Ureter (tissue), 1 donor: ENCODE measurements at places on chromosomes 3 and 15. TPM values are rescaled to one million over a fixed set of nuclear protein-coding genes. Genes with fewer than 3 reads are reported as not detected.

PEX5L gene
- total RNA-seq: 0.08 TPM

IL17RB gene
- total RNA-seq: 0.65 TPM

CFAP91 gene
- 5.8 TPM for total RNA-seq

RLBP1 gene
- total RNA-seq: not detected

CCR3 gene
- not detected for total RNA-seq

GUCA1C gene
- total RNA-seq: not detected

CRABP1 gene
- total RNA-seq: not detected

FEZF2 gene
- total RNA-seq: not detected

ARPIN gene
- 30.0 TPM for total RNA-seq

ZKSCAN7 gene
- total RNA-seq: 10.8 TPM

DNA sequence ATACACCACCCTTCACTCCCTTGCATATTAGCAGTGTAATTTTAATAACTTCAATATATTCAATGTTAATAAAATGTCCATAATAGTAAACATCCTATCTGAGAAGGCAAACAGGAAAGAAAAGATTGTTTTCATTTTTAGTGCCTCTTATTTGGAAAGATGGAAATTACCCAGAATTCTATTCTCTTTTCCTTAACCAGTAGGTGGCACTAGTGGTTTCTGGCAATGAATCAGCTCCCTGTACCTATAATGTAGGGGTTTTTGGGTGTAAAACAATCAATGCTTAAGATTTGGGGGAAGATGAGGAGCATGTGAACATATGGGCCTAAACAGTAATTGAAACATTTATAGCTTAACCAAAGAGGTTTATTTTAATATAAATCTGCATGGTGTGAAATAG, 5.7 kb upstream of the SEMA6D start:
- DNase-seq: no peak

DNA sequence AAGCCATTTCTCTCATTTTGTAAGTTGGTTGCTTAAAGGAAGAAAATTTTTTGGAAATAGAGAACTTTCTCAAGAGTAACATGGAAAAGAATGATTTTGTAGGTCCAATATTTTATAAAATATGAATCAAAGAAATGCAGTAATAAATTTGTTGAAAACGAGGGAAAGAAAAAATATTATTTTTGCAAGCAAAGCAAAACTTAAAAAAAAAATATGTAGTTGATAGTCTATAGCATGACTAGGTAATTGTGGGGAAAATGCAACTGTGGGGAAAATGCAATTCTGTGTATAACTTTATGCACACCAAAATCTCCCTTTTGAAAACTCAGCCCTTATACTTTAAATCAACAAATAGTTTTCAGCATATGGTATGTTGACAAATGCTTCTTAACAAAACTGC, 604.0 kb upstream of the AGTR1 start:
- DNase-seq: no peak

DNA sequence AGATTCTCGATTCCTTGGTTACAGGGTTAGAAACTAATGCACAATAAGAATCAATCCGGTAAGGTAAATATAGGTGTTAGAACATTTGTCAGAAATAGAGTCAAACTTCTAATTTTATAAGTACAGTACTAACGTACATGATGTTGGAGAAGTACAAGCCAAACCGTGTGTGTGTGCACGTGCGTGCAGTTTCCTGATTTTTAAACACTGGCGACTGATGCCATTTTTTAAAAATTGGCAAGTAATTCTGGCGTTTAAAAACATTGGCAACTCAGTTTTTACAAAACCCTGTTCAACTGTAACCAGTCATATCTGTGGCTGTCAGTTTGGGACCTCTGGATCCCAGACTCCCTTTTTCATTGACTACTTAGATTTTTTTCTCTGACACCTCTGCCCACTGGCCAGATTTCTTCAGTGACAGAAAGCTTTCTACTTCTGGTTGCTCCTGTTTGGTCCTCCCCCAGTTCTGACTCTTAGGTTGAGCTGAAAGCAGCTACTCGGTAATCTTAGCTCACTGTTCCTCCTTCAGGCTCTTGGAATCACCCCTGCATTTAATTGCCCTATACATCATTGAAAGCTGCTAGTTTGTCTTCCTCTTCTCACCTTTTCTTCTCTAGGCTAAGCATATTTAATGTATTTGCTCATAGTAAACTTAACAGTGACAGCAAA, 843 bp downstream of the ATG7 start:
- DNase-seq: no peak

GRCh38 chr3:109430911-109431563, 93.7 kb upstream of the DPPA4 start:
- DNase-seq: no peak

DNA sequence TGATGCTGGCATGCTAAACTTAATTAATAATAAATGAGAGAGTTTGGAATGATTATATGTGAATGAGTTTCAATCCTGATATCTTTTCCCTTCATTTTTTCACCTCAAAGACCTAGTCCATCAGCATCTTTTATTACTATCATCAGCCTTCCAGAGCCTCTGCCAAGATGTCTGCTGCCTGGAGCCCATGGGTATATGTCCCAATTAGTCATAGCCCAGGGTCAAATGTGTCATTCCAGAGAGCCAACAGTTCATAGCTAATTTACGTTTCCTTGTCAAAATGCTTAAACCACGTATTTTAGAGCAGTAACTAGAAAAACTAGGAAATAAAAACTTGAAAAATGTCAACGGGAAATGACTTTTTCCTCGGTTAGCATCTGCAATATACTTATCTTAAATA, 457.9 kb downstream of the SI start:
- DNase-seq: no peak

GRCh38 chr3:121552797-121553196, 7.0 kb upstream of the POLQ start:
- no peak for DNase-seq

DNA sequence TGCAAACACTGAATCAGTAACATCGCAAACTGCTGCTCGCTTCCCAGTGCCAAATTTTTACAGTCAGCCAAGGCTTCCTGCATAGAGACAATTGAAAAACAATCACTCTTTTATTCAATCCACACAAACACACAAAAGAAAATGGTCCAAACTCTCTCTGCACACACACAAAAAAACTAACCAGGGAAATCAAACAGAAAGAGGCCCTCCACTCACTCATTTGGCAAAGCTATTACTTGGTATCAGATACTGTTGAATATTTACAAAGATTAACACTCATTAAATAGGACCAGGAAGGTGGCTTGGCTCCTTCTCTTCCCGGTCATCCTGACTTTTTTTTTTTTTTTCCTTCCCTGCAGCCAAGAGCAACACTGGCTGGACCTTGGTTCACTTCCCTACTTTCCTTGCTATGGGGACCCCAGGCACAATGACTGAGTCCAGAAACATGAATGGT, 62.4 kb upstream of the SPATA12 start:
- DNase-seq: no peak

DNA sequence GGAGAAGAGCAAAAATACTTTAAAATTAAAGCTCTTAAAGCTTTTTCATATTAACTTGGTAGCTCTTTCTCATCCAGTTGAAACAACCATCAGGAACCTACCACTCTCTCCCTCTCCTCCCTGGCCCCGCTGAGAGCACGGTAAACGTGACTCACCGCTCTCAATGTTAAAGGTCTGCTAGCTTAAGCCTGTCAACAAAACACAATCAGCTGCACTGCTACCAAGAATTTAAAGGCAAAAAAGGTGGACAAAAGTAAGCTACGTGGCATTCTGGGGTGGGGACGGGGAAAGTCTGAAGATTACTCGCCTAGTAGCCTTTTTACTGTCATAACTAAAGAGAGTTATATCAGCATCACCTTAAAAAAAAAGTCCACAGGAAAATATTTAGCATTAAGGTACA, 8.4 kb upstream of the GP5 start:
- DNase-seq: no peak

- no peak for DNase-seq
These were observed 18.2 kb downstream of the SENP8 start for GRCh38 chr15:72136170-72137051.

DNA sequence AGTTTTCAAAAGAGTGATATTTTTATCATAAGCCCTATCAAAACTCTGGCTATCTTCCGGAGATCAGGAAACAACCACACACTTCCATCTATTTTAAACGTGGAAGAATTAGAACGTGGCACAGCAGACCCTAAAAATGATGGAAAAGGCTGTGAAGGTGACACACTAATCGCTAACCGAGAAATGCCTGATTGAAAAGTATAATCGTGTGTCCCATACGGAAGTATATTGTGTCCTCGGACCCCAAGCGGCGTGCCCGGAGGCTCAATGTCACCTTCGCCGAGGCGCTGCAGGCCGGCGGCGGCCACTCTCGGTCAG, 642 bp downstream of the COX5A start:
- no peak for DNase-seq

GRCh38 chr15:24954783-24955530, at the start of the genes SNRPN and SNURF:
SNRPN (plus strand) TSS chr15:24954987; CDS start chr15:24974454, 19,467 bp downstream.
SNURF (plus strand) TSS chr15:24954987; CDS start chr15:24955049, 62 bp downstream.
- peak; percentile 77 for DNase-seq

DNA sequence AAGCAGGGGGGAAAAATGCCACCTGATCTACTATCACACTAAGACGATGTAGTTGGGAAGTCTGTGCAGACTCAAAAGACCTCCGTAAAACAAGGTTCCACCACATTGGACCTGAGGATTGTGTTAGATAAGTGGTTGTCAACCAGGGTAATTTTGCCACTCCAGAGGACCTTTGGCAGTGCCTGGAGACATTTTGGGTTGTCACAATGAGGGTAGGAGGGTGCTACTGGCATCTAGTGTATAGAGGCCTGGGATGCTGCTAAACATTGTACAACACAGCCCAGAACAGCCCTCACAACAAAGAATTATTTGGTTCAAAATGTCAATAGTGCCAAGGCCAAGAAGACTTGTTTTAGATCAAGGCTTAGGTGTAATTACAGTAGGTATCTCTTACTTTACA, 14.6 kb upstream of the ZBED2 start:
- no peak for DNase-seq

GRCh38 chr3:39146611-39147591, 6.5 kb downstream of the CSRNP1 start:
- peak; percentile 86 for DNase-seq

- no peak for DNase-seq
These were observed 95.8 kb downstream of the ARNT2 start for GRCh38 chr15:80500021-80500420.

- DNase-seq: no peak
These were observed 16.4 kb downstream of the CCR1 start for GRCh38 chr3:46191730-46192129.
